ENCODE measurements at places on chromosomes 16 and 17.

DNA sequence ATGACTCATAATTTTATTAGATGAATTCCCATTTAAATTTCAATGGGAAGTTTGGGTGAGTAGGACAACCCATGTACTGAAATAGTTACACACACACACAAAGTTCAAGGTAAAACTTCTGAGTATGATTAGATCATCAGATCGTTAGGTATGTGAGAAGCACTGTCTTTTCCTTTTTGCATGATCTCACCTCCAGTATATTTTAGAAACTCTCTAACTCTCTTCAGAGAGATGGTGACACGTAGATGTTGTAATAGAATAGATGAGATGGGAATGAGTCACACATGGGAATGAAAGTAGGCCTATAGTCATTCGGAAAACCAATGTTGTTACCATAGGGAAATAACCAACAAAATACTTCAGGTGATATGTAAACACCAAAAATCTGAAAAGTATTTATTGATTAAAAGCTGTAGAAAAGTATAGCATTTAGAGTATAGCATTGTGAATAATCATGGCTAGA lies 22.2 kb downstream of the KRT23 start:
- no peak for DNase-seq

DNA sequence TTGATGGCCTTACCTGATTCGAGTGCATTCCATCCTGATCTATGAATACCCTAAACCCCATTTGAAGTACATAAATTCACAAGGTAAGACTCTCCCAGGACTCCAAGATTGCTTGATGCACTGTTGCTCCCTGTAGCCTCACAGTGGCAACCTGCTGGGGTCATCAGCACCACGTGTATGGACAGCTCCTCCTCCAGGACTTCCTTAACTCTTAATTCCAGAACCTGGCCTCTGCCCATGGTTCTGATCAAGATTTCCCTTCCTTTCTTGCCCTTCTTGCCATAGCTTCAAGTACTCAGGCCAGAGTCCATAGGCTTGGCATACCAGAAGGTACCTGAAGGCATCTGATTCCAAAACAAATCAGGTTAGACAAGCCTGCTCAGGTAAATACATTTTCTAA lies 34.0 kb upstream of the NLK start:
- no peak for DNase-seq

GRCh38 chr16:66267292-66268014 lies 99.0 kb upstream of the CDH5 start:
- DNase-seq = no peak

DNA sequence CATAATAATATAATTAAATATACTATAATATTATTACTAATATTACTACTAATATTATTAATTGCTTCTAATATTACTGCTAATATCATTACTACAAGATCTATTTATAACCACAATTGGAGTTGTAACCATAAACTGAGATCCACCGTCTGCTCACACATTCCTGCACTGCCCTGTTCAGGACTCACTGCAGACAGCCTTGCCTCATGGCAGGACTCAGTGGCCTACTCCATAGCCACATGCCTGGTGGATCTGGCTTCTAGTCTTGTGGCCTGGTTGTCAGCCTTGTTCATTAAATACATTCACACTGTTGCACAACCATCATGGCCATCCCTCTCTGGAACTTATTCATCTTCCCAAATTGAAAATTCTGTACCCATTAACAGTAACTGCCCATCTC lies 48.0 kb downstream of the SRL start:
- DNase-seq = no peak

- DNase-seq = no peak
These were observed 466.5 kb upstream of the MAF start for GRCh38 chr16:80066805-80067580.

- no peak for DNase-seq
These were observed 121.3 kb downstream of the CDH13 start for GRCh38 chr16:82748026-82748425.

GRCh38 chr16:27776556-27777225 lies 226.7 kb downstream of the KATNIP start:
- DNase-seq = no peak

GRCh38 chr16:84065536-84066132 lies 23.0 kb upstream of the SLC38A8 start:
- no peak for DNase-seq

DNA sequence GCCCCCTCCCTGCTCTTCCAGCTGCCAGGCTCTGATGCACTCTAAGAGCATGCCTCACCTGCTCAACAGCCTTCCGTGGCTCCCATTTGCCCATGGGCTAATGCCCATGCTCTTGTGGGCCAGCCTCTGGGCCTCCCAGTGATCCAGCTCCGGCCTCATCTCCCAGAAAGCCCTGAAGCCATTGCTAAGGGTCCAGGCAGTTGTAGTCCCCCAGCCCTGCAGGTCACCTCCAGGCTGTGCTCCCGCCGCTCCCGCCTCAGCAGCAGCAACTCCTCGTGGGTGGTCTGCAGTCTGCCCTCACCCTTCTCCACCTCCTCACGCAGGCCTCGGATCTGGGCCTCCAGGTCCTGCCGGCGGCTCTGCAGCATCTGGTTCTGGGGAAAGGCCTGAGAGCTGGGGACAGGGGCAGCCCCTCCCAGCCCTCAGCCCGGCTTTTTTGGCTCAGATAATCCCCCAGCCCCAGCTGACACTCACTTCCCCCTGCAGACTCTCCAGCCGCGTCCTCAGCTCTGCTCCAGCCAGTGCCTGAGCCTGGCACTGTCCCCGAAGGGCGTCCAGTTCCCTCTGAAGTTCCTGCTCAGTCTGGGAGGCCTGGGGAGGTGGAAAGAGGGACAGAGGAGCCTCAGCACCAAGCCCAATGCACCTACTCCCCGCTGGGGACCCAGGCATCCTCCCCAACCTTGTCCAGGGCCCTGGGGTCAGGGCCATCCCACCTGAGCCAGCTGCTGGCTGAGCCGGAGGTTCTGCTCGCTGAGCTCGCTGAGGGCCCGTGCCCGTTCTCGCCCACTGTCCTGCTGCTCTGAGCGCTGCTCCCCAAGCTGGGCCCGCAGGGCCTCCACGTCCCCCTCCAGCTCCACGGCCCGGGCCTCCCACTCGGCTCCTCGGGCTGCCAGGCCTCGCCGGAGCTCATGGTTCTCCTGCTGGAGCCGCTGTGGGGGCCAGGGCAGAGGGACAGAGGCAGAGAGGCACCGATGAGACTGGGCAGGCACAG lies 6.2 kb downstream of the BICDL2 start:
- no peak for DNase-seq

DNA sequence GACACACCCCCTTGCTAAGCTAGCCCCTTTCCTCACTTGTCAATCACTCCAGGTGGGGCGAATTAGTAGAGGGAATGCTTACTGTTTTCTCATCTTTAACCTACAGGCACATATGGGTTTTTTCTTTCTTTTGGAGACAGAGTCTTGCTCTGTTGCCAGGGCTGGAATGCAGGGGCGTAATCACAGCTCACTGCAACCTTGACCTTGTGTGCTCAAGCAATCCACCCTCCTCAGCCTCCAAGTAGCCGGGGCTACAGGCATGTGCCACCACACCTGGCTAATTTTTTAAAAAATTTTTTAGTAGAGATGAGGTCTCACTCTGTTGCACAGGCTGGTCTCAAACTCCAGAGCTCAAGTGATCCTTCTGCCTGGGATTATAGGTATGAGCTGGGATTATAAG lies 38.7 kb upstream of the RHBDL3 start:
- no peak for DNase-seq

DNA sequence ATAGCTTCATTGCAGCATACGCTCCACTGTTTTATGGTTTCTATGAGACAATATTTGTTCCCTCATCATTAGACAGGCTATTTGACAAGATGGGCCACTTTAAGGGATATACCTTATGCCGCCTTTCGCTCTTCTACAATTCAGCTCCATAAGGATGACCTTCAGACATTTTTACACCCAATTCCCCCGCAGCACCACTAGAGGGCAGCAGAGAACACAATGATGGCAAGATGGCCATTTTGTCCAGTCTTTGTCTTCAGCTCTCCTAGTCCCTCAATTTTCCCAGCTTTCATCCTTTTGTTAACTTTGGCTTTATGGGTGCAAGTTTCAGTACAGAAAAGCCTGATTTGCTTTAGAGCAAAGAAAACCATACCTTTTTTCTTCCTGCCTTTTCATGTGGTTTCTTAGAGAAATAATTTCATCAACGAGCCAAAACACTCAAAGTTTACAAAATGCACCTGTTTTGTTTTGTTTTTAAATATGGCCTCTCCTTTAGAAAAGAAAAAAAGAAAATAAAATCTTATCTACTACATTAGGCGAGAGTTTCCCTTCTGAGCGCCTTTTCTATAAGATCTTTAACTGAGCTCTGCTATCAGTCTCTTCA lies 355.3 kb downstream of the TOX3 start:
- peak; percentile 2 for DNase-seq

DNA sequence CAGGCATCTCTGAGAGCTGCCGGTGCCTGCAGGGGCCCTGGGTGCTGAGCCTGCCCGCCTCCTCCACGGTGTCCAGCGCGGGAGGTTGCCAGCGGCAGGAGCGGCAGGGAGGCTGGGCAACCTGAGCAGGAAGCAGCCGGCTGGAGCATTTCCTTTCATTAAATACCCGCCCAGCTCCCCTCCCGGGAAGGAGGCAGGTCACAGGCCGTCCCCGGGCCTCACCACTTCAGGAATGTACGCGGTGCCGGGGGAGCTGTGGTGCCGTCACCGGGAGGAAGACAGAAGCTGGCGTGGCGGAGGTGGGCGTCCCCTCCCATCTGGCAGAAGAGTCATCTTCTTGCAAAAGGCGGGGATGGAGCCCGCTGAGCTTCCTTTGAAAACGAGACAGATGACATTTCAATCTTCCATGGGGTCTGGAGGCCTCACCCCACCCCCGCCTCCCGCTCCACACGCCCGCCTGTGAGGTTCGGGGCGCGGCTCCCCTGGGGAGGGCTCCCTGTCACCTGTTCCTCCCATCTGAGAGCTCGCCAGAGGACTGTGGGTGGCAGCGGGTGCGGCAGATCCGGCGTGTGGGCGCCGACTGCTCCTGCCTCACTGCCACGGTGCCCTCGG lies 16.0 kb downstream of the SOX8 start:
- DNase-seq = no peak

DNA sequence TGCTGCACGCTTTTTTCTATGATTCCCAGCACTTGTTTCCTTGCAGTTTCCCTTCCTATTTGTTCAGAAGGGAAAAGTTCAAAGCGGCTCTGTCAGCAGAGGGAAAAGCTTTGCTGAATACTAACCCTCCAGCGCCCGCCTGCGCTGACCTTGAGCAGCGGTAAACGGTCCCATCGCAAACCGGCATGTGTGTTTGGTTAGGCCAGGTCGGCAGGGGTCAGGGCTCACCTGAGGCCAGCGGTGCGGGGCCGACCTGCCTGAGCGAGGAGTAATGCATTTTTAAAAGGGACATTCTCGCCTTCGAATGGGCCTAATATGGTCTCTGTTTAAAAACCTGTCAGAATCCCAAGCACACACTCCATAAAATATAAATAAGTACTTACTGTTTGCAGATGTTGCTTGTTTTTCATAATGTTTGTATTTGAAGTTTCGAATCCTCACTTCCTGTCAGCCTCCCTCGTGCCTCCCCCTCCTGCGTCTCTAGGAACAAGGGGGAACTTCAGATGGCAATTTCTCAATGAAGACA lies 110.1 kb downstream of the IRX3 start:
- no peak for DNase-seq

DNA sequence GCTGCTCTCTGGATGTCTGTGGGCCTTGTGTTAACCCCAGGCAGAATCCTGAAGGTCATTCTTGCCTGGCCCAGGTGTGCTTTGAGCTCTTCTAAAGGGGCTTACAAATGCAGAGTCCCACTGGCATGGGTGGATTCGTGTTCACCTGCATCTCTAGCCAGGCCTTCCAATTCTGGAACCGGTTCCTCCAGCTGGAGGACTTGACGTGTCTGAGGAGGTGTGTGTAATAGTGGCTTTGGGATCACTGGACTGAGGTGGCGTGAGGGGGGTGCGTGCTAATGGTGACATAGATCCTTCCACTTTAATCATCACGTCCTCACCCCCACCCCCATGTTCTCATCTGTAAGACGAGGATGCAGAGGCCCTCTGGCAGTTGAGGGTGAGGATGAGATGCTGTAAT lies 4.8 kb downstream of the GSE1 start:
- no peak for DNase-seq

DNA sequence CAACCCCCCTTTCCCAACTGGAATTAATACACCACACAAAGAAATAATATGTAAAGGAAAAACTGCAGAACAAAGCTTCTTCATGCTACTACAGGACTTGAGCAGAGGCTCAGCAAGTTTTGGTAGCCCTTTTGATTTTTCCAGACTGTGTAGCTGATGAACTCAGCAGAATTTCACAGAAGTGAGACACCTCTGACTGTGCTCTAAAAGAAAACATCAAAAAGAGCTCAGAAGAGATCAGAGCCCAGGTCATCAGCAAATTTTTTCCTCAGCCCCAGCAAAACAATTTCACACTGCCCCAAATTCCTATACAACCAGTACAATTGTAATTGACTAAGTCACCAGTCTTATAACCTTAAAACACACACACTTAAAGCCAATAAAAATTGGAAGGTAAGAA lies 38.0 kb downstream of the TTC19 start:
- DNase-seq = no peak

GRCh38 chr17:80080081-80080480 lies 21.3 kb upstream of the GAA start:
- no peak for DNase-seq

Measured in NK-92 treated with Interleukin-12 subunit alpha and Interleukin-12 subunit beta, amount 100 ng/mL, for 24 hours (cell line).